ENCODE measurements at places on chromosomes 11 and 22. TPM values are rescaled to one million over a fixed set of nuclear protein-coding genes. Genes with fewer than 3 reads are reported as not detected.

- DNase-seq = no peak
Observed at GRCh38 chr11:75233754-75234172, 6.8 kb upstream of the TPBGL start.

DNA sequence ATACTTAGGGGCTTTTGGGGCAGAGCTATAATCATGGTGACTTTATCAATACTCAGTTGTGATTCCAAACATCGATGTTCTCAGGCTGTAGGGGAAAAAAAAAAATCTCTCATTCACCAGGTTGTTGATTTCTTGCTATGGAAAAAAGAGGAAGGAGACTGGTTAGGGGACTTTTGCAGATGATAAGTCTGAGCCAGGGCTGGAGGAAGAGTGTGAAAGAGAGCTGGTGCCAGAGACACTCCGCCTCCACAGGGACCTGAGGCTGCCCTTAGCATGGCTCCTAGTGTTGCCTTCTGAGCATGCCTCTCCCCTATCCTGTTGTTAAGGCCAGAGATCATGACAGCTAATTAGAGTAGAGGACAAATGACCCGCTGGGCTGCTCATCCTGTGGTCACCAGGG, 16.9 kb downstream of the UPB1 start:
- DNase-seq = no peak

GRCh38 chr11:95884376-95884775, 39.5 kb downstream of the MTMR2 start:
- no peak for DNase-seq

DNA sequence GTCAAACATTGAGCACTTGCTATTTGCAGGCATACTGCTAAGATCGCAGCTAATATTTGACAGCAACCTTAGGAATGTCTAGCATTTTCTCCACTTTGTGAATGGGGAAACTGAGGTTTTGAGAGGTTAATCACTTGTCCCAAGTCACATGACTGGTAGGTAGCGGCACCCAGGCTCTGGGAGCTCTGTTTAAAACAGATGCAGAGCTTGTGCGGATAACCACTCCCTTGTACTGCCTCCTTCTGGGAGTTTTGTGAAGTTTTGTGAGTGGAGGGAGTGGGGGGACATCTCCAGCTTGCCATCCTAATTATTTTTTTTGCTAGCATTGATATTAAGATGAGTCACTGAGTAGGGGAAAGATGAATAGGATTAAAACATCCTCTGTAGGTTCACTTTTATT, 134.7 kb downstream of the GRIK4 start:
- DNase-seq = no peak

The OR52I2 gene
- not detected for total RNA-seq

DNA sequence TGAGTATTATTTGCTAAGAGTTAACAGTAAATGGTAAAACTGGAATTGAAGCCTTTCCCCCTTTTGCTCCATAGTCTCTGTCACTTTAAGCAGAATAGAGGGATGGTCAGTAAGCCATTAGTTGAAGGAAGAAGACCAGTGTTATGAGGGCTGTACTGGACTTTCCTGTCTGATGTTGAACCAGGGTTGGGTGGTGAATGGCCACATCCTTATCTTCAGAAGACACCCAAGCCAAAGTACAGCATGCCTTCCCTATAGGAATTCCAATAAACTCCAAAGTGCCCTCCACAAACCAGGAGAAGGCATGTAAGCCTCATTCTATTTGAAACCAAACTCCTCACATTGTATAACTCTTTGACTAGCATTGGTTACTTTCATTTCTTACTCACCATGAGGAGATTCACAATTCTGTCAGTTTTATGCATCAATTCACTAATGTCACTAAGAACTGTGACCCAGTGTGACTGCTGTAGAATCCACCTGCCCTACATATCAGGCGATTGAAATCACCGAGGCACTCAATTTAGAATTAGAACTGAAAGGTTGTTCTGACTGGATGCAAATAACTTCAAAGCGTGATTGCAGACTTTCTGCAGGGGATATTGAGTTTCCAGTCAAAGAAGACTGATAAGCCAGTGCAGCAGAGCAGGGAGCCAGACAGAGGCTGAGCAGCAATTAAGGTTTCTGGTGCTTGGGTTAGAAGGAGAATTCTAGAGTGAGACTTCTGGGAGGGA, 107.1 kb upstream of the DDI1 start:
- DNase-seq = no peak

GRCh38 chr22:19700790-19701419, 13.4 kb upstream of the SEPTIN5 start:
- DNase-seq = no peak

- peak; percentile 80 for DNase-seq
Observed at GRCh38 chr11:78079232-78080083, at the start of gene NDUFC2. TSS of gene NDUFC2 (minus strand) at chr11:78079862. CDS start at chr11:78079744, 118 bp downstream.

DNA sequence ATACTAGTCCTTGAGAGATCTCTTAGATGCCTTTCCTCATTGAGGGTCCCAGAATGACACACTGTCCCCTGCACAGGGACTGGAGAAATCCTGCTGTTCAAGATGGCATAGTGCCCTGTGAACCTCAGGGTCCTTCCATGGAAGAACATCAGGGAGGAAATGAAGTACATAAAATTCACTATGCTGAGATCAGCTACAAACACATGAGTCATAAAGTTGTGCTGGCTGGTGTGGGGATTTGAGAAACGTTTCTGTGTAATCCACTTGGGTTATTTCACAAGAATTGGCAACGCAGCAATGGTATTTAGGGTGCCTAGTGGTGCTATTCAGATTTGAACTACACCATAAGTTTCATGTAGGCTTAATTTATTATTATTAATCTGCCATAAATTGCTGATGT, 174.4 kb downstream of the MAML2 start:
- DNase-seq = no peak

GRCh38 chr11:108218455-108218854, 4.0 kb downstream of the NPAT start:
- no peak for DNase-seq

- no peak for DNase-seq
Observed at GRCh38 chr11:16795146-16795545, 56.7 kb downstream of the C11orf58 start.

- DNase-seq = no peak
Observed at GRCh38 chr11:75351541-75351790, at the start of gene ARRB1. TSS of gene ARRB1 (minus strand) at chr11:75351661. CDS start at chr11:75351607, 54 bp downstream.

GRCh38 chr11:43555186-43555585, 125.4 kb upstream of the HSD17B12 start:
- no peak for DNase-seq

DNA sequence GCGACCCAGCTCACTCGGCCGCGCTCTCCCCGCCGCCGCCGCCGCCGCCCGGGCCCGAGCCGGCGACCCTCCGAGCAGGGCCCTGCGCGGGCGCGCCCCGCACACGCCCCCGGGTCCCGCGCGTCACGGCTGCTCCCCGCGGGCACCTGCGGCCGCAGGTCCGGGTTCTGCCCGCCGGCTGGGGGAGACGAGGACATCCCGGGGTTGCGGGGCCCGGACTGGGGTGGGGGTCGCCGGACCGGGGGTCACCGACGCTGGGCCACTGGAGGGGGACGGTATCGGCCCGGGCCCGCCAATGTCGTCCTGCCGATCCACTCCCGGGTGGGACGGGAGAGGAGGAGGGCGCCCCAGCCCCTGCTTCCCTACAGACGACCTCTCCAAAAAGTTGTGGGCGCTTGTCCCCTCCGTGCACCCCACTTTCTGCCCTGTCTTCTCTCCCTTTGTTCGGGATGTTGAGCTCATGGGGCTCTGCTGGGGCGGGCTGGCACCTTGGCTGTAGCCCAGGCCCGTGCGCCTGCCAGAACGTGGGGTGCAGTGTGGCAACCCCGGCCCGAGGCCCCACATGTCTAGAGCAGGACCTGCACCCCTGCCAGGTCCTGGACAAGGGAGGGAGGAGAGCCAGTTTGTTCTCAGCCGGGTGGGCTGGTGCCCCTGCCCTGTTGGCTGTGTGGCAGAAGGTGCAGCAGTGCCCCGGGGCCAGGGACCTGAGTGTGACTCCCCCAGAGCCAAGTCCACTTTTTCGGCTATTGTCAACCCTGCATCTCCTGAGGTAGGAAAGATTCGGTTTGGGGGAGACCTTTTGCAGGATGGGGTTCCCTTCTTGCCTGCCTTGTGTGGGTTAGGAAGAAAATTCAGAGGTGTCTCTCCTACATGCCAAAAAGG, 40.2 kb upstream of the CELSR1 start:
- DNase-seq = no peak

DNA sequence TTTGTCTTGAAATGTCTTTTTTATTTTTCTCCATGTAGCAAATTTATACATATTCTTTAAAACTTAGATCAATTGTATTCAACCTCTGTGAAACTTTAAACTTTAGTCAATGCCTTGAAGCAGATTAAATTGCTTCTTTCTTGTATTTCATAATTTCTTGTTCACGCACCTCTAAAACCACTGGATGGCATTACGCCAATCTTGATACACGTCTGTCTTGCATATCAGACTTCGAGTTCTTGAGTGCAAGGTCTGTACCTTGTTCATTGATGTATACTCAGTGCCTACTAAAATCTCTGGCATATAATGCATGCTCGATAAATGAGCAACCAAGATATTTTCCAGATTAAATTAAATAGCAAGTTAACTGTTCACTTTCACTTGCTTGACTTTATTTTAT, 236.8 kb downstream of the CASP12 start:
- DNase-seq = no peak

The PCNX3 gene
- 21.8 TPM for total RNA-seq

DNA sequence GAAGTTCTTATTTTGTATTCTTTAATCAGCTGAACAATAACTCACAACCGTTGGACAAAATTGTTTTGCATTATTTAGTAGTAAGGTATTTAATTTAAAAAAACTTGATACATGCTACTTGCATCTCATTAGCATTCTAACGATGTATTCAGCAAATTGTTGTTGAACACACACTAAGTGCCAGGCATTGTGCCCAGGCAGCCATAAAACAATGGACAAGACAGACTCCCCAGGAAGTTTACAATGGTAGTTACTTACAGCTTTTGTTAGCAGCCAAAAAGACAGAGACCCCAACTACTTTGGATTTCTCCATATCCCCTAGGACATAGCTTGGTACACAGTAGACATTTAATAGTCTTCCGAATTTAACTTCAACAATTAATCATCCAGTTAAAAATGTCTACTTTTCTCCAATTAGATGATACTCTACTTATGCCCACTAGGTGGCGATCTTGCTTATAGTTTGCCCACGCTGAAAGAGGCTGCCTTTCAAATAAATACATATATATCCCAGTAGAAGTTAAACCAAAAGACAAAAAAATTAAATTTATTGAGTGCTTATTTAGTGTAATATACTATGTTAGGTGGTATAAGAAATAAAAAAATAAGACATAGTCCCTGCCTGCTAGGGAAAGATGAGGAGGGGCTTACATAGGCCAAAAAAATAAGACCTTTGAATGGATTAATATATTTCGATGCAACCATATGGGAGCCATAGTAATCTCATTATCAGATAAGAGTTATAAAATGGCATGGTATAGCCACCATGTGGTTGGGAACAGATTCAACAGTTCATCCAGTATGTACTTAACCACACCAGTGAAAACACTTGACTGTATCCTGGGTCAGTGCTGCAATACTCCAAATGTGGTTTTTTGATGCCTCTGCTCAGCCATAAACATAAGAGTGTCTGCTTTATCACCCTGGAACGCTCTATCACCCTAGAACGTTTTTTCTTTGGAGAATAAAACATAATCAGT, 2.0 kb upstream of the FJX1 start:
- DNase-seq = no peak

GRCh38 chr11:65779919-65780769, 632 bp downstream of the AP5B1 start:
- peak; percentile 78 for DNase-seq

- no peak for DNase-seq
Observed at GRCh38 chr11:30346068-30346688, 23.3 kb downstream of the ARL14EP start.

The SEZ6L gene
- total RNA-seq = 0.07 TPM

DNA sequence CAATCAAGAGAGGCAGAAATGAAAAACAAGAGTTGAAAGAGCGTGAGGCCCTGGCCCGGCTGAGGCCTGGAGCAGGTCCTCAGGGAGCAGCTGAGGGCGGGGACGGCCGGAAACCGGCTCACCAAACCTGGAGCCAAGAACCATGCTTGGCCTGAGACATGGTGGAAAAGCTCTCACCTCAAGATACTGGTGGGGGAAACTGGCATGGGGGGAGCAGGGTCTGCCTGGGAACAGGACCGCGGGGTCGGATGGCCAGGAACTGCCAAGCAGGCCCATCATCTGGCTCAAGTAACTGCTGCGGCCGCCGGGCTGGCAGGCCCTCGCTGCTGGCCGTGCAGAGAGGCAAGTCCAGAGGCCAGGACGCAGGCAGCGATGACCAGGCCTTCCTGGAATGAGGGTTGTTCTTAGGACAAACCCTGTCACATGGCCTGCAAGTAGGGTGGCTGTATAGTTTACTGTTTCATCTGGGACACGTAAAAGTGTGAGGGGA, 18.9 kb upstream of the WNT11 start:
- DNase-seq = peak; percentile 80

The VSIG2 gene
- total RNA-seq = 6.3 TPM

- DNase-seq = no peak
Observed at GRCh38 chr11:125626288-125626950, 1.5 kb downstream of the CHEK1 start.

All from right atrium auricular region (tissue), 2 donors.